Brain (organoid and tissue), 16 donors: ENCODE measurements at places on chromosomes 3 and 15. TPM values are rescaled to one million over a fixed set of nuclear protein-coding genes. Genes with fewer than 3 reads are reported as not detected.

GRK7 gene
- not detected for polyA plus RNA-seq

PODXL2 gene
- 133 TPM for polyA plus RNA-seq

GRAMD2A gene
- 3.0 TPM for polyA plus RNA-seq

SYNPR gene
- 8.1 TPM for polyA plus RNA-seq

ROBO2 gene
- 3.8 TPM for polyA plus RNA-seq

GOLGA8Q gene
- not detected for polyA plus RNA-seq
